ENCODE measurements at places on chromosomes 5 and 9.

DNA sequence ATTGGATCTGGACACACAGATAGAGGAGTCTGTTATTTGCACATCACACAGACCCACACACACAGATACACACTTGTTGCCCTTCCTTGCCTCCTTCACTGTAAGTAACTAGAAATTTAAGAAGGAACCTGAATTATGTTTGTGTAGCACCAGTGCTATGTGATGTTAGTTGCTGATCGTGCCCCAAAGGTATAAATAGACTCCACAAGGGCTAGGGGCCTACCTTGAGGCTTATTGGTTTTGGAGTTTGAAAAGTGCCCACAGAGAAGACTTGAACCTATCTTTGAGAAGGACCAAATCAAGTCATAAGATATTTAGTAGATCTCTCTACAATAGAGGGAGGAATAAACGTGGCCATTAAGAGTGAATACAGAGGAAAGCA, 8.8 kb upstream of the TGFBI start:
- no peak for DNase-seq

GRCh38 chr5:79736528-79737514, 47.2 kb downstream of the CMYA5 start:
- DNase-seq = no peak

- no peak for DNase-seq
These were observed 22.6 kb upstream of the PTGES start for GRCh38 chr9:129775448-129775798.

DNA sequence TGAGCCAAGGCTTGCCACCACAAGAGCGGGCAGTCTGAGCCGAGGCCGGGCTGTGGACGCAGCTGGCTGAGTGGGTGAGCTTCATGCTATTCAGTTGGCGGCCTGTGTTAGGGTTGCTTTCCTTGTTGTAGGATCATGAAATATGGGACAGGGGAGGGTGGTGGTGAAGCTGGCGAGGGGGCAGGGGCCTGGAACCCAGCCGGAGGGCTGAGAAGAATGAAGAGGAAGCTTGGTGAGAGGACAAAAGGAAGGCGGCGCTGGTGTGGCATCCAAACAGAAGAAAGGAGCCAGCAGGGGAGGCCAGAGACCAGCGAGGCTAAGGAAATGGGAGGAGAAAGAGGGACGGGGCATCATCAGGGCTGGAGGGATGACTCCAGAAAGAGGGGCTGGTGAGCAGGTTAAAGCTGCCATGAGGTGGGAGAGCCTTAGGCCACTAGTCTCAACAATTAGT, 18.3 kb downstream of the RALGPS1 start:
- no peak for DNase-seq

DNA sequence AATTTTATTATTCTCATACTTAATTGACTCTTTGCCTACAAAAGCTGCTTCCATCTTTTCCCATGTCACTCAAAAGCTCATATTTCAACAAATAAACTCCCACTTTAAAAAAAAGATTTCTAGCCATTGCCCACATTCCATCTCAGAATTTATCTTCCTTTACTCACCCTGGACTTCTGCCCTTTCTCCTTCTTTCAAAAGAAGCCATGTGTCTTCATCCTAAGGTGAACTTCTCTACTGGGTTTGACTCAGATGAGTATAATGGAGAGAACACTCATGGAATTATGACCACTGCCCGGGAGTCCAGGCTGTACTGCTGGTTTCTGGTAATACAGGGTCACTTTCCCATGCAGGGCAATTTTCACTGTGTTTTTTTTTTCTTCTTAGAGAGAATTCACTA, 548.5 kb upstream of the ZNF462 start:
- DNase-seq = no peak

- DNase-seq = no peak
These were observed 78.2 kb downstream of the DOCK8 start for GRCh38 chr9:292915-293314.

GRCh38 chr9:21985964-21986667, 8.1 kb downstream of the CDKN2A start:
- DNase-seq = no peak

DNA sequence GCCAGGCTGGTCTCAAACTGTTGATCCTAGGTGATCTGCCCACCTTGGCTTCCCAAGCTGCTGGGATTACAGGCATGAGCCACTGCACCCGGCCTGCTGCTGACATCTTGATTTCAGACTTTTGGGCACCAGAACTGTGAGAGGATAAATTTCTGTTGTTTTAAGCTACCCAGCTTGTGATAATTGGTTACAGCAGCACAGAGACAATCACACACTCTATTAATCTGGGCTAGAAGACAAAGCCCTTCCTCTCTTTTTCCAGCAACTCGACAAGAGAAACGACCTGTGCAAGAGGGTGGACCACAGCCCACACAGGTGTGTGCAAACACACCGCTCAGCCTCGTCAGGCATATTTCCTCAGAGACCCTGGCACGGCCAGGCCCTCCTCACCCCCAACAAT, 4.5 kb downstream of the ANKRD55 start:
- no peak for DNase-seq

GRCh38 chr5:71740015-71740753, 21.1 kb downstream of the CARTPT start:
- DNase-seq = no peak

- peak; percentile 37 for DNase-seq
These were observed 564.7 kb downstream of the CDH10 start for GRCh38 chr5:24080046-24080445.

- peak; percentile 59 for DNase-seq
These were observed 1068.0 kb downstream of the MAT2B start for GRCh38 chr5:164573397-164573796.

GRCh38 chr5:54944364-54944763, 41.0 kb downstream of the ESM1 start:
- DNase-seq = peak; percentile 17

GRCh38 chr5:89396278-89396954, 513.4 kb upstream of the MEF2C start:
- no peak for DNase-seq

GRCh38 chr5:95808013-95808685, 14.4 kb downstream of the GLRX start:
- DNase-seq = no peak

- DNase-seq = no peak
These were observed 1.3 kb downstream of the PCDHGC4 start for GRCh38 chr5:141486091-141486490.

DNA sequence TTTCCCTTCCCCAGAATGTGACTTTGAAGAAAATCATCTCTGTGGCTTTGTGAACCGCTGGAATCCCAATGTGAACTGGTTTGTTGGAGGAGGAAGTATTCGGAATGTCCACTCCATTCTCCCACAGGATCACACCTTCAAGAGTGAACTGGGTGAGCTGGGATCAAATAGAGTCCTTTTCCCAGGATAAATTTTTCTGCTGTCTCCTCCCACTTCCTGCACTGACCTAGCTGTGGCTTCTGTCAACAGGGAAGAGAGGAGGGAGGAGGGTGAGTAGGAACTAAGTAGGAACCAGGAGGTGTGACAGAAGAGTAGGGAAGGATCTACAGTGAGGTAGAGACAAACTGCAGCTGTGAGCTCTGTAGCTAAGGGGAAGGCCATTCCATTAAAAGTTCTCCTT, 69.3 kb downstream of the MAMDC2 start:
- DNase-seq = peak; percentile 70

DNA sequence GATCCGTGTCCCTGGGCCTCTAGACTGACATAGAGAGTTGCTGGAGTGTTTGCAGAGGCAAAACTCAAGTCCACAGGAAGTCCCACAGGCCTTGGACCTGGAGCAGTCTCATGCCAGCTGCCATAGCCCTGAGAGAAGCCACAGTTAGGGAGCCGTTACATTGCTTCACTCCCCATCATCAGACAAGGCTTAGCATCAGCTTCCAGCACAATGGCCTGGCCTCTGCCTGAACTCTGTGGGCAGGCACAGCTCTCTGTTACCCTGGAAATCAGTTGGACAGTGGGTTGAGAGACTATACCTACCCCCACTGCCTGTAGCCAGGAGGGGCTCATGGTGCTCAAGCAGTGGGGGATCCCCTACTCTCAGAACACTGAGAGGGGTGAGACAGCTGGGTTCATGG, 16.2 kb upstream of the C9orf72 start:
- no peak for DNase-seq

DNA sequence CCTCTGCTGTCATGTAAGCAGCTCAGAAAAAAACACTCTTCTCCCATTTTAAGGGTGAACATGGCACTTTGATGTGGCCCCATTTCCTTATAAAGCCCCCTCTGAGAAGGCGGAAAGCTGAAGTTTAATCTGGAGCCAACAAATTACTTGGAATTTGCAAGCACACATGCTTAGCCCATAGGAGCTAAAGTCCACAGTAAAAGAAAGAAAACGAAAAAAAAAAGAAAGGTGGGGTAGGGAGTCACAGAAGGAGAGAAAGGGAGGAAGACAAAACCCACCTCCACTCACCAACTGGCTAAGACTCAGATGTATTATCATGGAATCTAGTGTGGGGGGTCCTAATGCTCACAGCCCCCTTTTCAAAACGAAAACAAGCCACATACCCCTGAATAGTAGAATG, 30.4 kb downstream of the PRRX2 start:
- DNase-seq = no peak

DNA sequence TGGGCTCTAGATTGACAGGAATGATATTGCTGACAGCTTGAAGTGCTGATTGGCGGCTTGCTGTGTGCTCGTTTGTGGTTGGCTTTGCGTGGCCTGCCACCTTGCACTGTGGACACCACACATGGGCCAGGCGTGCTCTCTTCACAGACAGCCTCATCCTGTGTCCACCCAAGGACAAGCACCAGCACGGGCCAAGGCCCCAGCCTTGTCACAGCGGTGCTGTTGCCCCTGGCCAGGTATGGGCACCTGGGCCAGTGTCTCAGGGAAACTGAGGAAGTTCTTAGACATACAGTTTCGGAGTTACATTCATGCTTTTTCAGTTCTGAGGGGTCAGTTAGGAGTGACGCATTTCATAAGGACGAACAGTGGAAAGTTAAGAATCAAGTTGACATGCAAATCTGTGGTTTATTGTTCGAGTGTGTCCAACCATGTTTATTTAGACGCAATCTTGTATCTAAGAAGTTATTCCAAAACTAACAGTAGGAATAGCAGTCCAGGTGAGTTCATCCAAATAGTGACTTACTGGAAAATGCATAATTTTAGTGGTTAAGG, 125.9 kb downstream of the EHMT1 start:
- no peak for DNase-seq

DNA sequence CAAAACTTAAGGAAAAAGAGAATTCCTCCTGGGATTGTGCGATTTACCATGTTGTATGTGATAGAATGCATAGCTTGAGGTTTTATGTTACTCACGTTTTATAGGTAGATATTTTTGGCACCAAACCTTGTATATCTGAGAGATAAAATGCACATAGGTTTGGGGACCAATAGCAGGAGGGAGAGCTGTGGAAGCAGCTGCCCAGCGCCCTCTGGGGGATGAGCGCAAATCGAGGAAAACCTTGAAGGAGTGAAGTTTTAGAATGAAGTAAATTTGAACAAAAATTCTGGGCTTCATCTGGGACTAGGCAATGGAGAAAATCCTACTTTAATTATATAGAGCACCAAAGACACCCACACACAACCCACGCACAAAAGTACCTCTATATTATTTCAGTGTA, 197.0 kb downstream of the ADCY2 start:
- peak; percentile 19 for DNase-seq

DNA sequence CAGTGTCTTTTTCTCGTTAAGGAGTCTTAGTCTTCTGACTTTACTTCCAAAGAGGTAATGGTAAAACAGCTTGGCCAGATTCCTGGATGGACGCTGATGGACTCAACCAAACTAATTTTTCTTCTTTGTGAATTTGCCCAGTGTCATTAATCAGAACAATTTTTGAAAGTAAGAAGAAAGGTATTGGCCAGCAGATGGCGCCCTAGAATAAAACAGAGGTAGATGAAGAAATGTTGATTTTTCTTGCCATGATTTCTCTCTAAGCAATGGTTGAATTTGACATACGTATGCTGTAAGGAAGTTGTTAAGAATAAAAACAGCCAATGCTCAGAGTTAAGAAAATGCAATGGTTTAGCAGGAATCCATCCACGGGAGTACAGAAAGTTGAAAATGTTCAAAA, 500.0 kb downstream of the DIRAS2 start:
- peak; percentile 89 for DNase-seq

DNA sequence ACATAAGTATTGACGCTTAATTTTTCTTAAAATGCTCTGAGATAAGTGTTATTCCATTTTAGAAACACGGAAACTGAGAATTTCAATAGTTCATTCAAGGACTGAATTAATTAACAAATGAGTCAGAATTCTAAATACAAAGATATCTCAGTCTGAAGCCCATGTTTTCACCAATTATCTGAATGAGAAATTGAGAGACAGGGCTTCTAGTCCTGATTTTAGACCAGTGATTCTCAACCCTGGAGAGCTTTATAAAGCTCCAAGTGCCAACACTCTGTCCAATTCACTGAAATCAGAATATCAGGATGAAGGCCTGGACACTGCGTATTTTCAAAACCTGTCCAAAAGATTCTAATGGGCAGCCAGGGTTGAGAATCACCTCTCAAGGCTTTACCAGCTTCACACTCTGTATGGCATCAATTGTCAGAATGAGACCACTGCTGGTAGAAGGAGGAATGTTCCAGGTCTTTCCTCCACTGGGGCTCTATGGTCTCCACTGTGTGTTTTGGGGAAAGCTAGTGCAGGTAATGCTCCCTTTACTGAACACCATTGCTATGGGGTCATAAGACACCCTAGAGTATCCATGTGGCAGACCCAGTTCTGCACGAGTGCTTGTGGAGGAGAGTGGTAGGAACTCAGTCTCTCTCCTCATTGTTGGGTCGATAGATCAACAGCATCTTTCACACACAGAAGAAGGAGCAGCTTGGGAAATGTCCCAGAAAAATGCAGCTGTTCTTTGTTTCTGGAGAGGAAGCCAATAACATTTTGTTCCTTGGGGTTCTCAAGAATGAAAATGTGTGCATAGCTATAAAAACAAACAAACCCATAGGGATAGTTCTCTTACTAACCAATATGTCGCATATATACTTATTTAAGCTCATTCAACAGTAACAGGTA, 99.7 kb upstream of the OSMR start:
- DNase-seq = no peak

- DNase-seq = peak; percentile 51
These were observed at the start of gene GLRA1 for GRCh38 chr5:151924564-151925301. Gene GLRA1 (minus strand): TSS chr5:151924851. CDS start chr5:151924549, 302 bp downstream.
